ENCODE measurements at places on chromosomes 6 and 20.
A peak's percentile ranks its signal among the peaks of the same experiment; 100 is the strongest.

GRCh38 chr6:37848371-37848770 is 28.8 kb downstream of the ZFAND3 start:
- no peak for DNase-seq

- DNase-seq = no peak
Observed at GRCh38 chr6:53624502-53624901, 41.1 kb downstream of the KLHL31 start.

GRCh38 chr6:113403966-113404595 is 453.1 kb upstream of the MARCKS start:
- no peak for DNase-seq

DNA sequence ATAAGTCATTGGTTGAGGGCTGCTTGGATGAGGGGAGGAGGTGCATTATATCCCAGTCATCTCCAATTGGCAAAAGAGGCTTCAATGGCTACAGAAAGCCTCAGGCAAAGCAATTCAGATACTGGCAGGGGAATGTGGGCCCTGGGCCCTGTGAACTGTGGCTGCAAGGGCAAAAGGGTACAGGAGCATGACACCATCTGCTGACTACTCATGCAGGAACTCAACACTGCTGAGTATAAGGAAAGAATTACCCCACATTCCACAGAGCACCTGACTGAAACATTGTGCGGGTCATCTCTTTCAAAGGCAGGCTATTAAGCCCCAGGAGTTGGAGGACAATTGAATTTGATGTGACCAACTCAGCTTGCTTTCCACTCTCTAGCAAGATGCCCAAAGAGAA is 92.1 kb upstream of the SPTLC3 start:
- DNase-seq = no peak

GRCh38 chr6:25991785-25992412 is 29.3 kb downstream of the TRIM38 start:
- DNase-seq = peak; percentile 6

DNA sequence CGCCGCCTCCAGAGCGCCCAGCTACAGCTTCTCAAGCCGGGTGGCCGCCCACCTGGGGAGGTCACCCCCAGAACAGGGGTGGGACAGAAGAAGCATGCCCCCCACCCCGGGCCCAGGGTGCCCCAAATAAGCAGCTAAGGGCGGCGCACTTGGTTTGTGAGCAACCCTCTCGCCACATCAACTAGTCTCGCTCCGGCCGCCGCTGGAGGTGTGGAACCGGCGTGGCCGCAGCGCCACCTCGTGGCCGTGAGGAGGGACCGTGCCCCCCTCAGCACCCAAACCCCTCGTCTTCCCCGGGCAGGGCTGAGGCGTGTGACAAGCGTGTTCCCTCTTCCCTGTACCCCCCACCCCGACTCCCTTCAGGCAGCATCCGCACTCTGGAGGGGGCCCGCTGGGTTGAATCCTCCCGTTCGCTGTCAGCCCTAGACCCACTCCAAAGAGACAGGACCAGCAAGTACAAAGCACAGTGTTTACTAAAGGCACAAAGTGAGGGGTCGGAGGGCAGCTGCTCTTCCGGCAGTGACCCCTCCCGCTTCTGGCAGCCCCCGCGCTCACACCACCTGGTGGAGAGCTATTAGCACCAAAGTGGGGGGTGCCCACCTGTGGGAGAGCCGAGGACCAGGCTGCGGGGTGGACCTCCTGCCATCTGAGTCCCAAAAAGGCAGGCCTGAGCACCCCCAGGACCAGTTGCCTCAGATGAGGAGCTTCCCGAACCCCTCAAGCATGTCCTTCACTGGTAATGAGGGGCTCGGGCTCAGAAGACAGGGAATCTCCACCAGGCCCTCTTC is 45.4 kb downstream of the MDFI start:
- peak; percentile 64 for DNase-seq

- no peak for DNase-seq
Observed at GRCh38 chr6:123953920-123954319, 150.3 kb downstream of the NKAIN2 start.

GRCh38 chr6:155221086-155221485 is 42.7 kb upstream of the CLDN20 start:
- no peak for DNase-seq

GRCh38 chr6:153302133-153302532 is 171.1 kb upstream of the RGS17 start:
- no peak for DNase-seq

DNA sequence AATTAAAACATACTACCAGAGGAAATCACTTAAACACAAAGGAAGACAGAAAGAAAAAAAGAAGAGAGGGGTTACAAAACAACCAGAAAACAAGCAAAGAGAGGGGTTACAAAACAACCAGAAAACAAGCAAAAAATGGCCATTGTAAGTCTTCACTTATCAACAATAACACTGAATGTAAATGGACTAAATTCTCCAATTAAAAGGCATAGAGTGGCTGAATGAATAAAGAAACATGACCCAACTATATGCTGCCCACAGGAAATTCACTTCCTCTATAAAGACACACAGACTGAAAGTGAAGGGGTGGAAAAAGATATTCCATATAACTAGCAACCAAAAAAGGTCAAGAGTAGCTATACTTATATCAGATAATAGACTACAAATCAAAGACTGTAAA is 180.0 kb downstream of the WDR27 start:
- no peak for DNase-seq

GRCh38 chr6:29723666-29724588 is 693 bp downstream of the HLA-F start:
- DNase-seq = peak; percentile 55

DNA sequence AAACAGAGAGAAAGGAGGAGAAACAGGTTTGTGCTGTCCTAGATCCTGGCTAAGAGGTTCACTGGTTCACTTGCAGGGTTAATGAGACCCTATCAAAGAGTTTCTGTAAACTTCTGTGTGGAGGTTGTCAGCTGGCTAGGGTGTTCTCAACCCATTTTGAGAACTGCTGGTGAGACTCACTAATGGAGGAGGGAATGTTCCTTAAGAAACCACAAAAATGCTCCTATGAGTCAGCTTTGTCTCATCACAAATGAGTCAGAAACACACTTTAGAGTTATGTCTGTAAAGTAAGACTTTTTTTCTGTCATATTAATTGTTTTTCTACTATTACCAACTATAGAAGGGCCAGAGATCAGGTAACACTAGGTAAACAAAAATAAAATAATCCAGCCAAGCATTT is 884.4 kb downstream of the PHF3 start:
- no peak for DNase-seq

DNA sequence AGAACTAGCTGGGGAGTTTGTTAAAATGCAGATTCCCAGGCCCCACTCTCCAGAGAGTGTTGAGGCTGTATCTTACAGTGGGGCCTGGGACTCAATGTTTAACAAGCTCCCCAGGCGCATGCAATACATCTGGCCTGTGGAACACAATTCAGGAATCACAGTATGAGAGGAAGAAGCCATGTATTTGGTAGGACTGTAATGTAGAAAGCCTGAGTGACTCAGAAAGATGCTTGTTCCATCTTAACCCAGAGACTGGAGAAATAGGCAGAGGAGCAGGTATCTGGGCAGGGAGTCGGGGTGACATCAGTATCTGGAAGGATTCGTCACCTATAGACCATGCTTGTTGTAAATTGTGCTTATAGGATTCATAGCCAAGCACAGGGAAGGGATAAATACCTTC is 90.5 kb downstream of the UNC5CL start:
- no peak for DNase-seq

DNA sequence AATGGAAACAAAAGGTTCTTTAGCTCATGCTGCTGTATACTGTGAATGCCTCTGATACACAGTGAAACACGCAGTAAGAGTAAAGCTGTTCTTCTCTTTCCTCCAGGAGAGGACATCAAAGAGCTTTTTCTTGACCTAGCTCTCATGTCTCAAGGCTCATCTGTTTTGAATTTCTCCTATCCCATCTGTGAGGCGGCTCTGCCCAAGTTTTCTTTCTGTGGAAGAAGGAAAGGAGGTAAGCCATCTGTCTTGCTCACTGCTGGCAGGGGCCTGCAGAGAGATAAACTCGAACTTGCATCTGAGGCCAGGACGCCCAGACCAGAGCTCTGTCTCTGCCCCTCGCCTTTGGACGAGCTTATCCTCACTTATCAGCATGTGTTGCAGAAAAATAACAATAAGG is 37.7 kb downstream of the LY86 start:
- DNase-seq = no peak

GRCh38 chr6:161971043-161971442 is 697.2 kb upstream of the AGPAT4 start:
- no peak for DNase-seq

- no peak for DNase-seq
Observed at GRCh38 chr20:41981746-41982145, 363.6 kb upstream of the CHD6 start.

GRCh38 chr6:69098910-69099309 is 463.8 kb downstream of the ADGRB3 start:
- no peak for DNase-seq

GRCh38 chr20:3101737-3102574 is 17.4 kb upstream of the AVP start:
- no peak for DNase-seq

DNA sequence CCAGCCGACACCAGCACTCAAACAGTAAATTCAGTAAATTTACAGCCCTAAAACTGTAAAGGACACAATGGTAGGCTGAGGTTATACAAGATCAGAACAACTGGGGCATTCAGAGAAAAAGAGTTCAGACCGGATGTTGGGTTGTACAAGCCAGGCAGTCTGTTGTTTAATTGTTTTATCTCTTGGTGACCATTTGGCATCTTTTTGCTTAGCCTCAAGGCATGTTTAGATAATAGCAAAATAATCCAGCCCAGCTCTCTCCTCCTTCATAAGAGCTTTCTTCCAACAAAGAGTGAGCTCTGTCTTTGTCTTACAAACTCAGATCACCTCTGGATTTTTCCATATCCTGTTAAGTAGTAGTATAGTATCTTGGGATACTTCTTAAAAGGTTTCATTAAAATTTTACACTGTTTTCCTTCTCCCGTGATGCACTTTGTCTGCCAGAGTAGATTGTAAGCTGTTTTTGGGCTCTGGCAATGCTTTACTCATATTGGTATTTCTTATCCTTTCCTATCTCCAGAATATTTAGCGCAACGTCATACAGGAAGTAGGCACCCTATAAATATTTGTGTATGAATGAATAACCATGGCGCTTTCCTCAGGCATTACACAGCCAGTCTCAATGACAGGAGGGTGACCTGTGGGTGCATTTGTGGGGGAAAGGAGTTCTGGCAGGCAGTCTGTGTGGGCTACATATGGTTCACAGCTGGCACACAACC is 35.6 kb upstream of the TRAM2 start:
- DNase-seq = no peak

DNA sequence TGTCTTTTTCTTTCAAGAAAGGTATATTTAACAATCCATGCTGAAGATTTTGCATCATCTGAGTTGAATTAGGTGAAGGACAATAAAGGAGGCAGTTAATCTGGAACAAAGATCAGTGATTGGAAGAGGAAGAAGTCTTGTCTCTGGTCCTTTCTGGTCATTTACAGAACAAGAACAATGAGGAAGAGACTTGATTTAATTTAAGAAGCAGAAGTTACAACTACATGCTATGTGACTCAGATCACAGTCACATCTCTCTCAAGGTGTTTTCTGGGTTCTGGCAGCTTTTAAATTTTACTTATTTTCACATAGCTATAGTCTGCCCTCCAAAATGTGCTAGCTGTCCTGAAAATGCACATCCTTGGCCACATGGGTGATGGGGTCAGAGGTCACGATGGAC is 53.5 kb upstream of the DEK start:
- no peak for DNase-seq

GRCh38 chr6:37168811-37169495 is 999 bp upstream of the PIM1 start:
- DNase-seq = no peak

DNA sequence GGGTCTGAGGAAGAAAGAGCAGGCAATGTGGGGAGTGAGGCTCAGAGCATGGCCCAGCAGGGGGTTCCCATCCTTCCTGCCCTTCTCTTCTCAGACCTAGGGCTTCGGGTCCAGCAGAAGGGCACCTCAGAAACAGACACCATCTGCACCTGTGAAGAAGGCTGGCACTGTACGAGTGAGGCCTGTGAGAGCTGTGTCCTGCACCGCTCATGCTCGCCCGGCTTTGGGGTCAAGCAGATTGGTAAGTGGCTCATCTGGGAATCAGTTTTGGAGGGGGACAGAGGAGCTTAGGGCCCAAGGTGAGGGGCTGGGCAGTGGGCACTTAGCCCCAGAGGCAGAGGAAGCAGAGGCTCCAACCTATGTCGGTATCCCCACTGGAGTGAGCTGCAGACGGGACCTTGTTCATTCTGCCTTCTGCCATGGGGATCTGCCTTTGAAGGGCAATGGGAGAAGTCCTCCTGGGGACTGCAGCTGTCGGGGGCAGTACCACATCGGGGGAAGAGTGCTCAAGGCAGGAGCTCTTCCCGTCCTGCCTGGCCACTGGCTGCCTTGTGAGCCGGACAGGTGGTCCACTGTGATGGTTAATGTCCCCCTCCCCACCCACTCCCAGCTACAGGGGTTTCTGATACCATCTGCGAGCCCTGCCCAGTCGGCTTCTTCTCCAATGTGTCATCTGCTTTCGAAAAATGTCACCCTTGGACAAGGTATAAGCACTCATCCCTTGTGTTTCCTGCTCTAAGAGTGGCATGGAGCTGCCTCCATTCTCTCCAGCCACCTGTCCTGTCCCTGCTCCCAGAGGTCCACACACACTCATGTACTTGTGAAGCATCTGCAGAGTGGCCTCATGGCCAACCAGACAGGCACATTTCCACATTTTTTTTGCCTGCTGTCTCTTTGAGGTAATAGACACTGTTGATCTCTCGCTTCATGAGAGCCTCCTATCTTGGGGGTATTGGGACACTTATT is 4.7 kb downstream of the CD40 start:
- no peak for DNase-seq

DNA sequence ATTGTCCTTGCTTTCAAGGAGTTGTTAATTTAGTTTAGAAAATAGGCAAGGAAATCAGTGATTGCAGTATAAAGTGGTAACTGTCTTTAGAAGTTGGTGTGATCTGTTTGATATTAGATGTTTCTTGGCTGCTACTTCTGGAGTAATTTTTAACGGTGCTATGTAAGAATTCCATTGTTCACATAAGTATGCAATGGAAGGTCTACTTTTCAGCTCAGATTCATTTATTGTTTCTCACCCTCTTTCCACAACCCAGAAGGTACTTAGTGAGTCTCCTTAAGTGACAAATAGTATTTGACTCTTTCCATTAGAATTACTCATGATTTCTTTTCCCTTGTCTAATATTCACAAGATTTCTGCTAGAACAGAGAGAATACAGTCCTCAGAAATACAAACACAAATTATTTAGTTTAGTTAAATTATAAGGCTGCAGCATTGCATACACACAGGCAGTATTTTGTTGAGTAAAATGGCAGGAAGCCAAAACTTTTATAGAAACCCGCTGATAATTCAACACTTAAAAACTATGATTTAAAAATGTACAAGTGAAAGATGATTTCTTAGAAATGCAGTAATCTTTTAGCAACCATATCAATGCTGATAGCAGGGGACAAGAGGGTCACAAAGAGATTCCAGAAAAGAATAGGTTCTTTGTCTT is 554.3 kb downstream of the CD109 start:
- DNase-seq = no peak

Data from activated T-helper 1 cell treated with anti-CD3 and anti-CD28 coated beads, Interleukin-2, amount 50 U/mL, for 16 hours (primary cell).